ENCODE measurements at places on chromosomes 1 and 21.

DNA sequence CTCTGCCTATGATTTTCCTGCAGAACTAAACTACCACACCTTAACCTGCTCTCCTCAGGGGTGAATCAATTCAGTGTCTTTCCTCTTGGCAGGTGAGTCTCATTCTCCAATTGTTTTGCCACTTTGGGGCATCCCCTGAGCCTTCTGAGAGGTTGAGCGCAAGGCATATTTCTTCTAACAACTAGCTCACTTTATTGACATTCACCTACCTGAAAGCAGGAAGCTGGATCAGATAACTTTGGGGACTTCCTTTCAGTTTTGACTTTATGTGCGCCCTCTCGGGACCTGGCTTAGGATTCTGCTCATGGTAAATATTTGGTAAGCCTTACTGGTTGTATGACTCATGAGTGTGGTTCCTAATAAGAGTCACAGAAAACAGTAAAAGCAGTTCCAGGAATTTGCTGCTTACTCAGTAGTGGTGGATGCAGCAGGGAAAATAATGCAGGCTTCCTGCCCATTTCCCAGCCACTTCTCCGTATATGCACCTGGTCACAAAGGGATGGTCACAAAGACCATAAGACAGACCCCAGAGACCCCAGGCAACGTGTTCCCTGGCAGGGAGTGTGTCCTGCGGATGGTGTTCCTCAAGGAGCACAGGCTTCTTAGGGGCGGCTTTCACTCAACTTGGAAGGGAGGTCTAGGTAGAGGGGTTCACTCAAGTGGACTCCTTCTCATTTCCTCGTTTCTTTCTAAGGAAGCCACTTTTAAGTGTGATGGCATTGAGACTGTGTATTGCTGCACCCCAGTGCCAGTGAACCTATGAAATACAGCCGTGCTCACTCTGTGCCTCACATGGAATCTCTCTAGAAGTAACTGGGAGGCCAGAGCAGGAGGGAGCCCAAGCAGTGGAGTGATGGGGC, 22.0 kb upstream of the BATF3 start:
- peak; percentile 71 for DNase-seq

DNA sequence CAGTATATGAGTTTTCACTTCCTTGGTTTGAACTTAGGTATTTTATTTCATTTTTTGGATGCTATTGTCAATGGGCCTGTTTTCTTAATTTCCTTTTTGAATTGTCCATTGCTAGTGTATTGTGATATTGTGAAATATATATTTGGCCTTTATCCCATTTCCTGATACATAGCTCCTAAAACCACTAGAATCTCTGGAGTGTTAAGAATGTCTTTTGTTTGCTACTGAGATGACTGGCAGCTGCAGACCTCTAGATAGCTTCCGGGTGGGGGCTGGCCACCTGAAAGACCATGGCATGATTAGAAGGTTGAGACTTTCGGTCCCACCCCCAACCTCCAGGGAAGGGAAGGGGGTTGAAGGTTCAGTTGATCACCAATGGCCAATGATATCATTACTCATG, 245.4 kb downstream of the KCNJ6 start:
- peak; percentile 77 for DNase-seq

GRCh38 chr1:235951661-235952060, 85.0 kb upstream of the LYST start:
- no peak for DNase-seq

DNA sequence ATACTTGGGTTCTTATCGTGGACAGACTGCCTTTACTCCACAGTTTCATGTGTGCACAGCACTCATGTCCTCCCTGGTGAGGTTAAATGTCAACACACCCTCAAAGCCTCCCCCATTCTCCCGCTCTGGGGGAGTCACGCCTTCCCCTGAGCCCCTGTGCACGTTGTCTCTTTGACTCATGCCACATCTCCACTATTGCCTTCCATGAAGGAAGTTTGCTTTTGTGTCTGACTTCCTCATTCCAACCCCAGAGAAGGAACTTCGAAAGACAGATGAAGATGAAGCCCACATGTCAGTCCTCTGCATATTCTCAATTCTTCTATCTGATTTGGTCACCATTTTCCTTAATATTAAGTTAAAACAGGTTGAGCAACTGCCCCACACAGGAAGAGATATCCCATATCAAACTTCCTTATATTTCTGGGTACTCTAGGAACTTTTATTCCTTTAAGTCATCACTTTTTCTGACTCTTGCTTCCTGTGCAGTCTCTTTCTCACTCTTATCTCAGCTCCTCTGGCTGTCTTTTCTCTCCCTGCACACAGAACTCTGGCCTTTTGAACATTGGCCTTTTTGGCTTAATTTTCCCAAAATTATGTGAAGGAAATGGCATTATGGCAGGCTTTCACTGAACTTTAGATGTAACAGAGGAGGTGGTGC, 41.5 kb downstream of the C4BPA start:
- no peak for DNase-seq

GRCh38 chr21:37435120-37435519, 68.5 kb downstream of the DYRK1A start:
- DNase-seq: peak; percentile 92

- DNase-seq: no peak
These were observed 17.5 kb upstream of the ETV3 start for GRCh38 chr1:157155658-157156057.

DNA sequence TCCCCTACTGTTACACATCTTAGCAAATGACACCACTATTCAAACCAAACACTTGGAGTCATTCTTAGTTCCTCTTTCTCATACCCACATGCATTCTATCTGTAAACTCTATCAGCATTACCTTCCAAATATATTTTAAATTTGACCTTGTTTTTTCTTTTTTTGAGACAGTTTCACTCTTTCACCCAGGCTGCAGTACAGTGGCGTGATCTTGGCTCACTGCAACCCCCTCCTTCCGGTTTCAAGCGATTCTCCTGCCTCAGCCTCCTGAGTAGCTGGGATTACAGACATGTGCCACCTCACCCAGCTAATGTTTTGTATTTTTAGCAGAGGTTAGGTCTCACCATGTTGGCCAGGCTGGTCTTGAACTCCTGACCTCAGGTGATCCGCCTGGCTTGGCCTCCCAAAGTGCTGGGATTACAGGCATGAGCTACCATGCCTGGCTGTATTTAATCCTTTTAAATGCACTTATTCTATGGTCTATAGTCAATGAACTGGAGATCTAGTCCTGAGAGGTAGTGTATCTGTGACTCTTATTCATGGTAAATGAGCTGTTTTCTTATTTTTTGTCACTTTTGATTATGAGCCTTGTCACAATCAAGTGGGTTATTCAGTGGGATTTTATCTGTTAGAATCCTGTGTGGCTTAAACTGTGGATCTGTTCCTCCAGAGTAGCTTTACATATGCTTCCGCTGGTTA, 73.1 kb downstream of the GATAD2B start:
- DNase-seq: no peak

DNA sequence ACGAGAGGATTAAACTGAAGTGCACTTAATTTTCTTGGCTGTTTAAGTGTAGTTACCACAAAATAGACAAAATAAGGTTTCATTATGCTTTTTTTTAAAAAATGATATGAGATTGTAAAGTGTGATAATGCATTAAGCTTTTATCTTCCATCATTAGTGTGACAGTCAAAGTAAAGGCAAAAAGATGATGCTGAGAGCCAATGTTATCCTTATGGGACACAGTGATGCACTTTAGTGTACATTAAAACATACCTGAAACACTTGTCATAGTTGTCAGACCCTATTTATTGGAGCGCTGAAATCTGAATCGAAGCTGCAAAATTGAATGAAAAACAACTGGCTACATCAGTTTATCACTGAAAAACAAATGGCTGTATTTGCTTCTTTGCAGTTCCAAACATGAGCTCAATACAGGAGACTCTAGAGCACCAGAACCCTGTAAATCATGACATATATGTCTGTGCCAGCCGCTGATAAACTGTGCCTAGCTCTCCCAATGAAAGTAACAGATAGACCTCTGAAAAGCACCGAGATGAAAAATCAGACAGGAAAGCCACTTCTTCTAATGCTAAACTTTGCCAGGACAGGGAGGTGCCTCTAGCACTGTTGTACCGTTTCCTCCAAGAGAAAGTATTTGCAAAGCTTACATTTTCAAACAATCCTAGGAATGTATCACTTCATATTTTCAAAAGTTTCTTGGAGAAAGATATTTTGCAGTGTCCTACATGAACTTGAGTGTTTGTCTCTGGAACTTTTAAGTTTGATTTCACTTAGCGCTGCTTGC, 120.7 kb upstream of the TMPRSS15 start:
- no peak for DNase-seq

DNA sequence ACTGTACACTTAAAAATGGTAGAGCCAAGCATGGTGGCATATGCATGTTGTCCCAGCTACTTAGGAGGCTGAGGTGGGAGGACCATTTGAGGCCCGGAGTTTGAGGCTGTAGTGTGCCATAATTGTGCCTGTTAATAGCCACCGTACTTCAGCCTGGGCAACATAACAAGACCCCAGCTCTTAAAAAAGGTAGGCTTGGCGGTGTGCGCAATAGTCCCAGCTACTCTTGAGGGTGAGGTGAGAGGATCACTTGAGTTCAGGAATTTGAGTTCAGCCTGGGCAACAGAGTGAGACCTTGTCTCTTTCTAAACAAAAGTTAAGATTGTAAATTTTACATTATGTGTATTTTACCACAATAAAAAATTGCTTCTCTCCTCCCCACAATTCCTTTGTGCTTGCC, 19.7 kb downstream of the FNBP1L start:
- no peak for DNase-seq

GRCh38 chr1:198273748-198274295, 117.0 kb downstream of the NEK7 start:
- no peak for DNase-seq

- no peak for DNase-seq
These were observed 16.7 kb downstream of the CELA2B start for GRCh38 chr1:15492596-15492995.

- DNase-seq: peak; percentile 32
These were observed 28.3 kb upstream of the PKN2 start for GRCh38 chr1:88655685-88656299.

DNA sequence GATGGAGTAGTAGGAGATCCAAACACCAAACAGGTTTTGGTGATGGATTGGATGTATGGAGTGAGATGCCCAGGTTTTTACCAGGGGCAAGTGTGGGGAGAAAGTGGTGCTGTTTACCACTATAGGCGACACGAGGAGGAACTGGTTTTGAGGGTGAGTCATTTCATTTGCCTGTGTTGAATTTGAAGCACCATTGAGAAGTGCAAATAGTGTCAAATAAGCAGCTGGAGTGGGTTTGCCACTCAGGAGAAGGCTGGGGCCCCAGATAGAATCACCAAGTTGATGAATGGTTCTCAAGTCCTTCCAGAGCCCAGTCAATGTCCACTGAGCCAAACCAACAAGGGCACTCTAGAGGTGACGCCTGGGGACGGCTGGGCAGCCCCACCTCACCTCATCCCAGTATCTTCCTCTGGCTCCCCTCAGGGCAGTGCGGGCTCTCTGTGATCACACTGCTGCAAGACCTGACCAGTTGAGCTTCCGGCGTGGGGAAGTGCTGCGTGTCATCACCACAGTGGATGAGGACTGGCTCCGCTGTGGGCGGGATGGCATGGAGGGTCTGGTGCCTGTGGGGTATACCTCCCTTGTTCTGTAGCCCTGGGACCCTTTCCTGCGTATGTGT, 9.4 kb downstream of the RUSC1 start:
- peak; percentile 13 for DNase-seq

GRCh38 chr1:200872446-200873115, at the start of gene GPR25:
Gene GPR25, plus strand, starts transcription at chr1:200872981. Its CDS starts 57 bp downstream, at chr1:200873038.
- DNase-seq: no peak

- peak; percentile 83 for DNase-seq
These were observed at the start of gene ZBTB18 for GRCh38 chr1:244050835-244051444. Gene ZBTB18, plus strand, starts transcription at chr1:244051283. Its CDS starts 149 bp downstream, at chr1:244051432.

GRCh38 chr1:56827711-56828110, 8.5 kb upstream of the FYB2 start:
- DNase-seq: no peak

- DNase-seq: no peak
These were observed 477.5 kb upstream of the DAB1 start for GRCh38 chr1:57901208-57901919.

- no peak for DNase-seq
These were observed 485.9 kb downstream of the USP25 start for GRCh38 chr21:16215663-16216183.

DNA sequence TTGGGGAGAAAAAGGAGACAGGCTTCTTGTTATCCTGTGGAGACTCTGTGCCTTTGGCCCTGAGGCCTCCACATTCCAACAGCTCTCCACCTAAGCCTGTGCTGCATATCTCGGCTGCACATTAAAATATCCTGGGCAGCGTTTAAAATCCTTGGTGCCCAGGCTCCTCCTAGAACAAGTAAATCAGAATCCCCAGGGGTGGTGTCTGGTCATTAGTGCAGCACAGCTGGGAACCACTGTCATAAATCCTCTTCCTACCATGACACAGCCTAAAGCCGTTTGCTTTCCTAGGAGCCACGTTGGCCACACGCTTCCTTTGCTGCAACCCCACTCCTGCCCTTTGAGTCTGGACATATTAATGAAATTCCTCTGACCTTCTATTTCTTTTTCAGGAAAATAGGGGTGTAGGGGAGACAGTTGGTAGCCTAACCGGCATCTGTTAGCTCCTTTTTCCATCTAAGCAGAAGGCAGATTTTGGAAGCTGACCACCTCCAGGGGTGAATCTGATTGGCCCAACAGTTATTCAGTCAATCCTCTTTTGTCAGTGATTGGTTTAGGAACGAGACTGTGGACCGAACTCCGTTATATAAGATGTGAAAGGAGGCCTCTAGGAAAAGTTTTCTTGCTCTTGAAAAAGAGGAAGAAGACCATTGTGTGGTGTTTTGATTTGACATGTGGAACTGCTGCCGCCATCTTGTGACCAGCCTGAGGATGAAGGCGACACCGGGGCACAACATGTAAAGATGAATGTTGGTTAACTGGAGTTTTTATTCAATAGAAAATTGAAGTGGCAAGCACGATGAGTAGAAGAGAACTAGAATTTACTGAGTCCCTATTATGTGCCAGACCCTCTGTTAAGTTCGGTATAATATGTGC, 41.9 kb downstream of the JUN start:
- no peak for DNase-seq

GRCh38 chr1:101548376-101548775, 311.6 kb downstream of the S1PR1 start:
- DNase-seq: no peak

- DNase-seq: no peak
These were observed 533 bp upstream of the RGL1 start for GRCh38 chr1:183804387-183804786.

- DNase-seq: peak; percentile 91
These were observed 46.9 kb downstream of the DOP1B start for GRCh38 chr21:36203603-36203889.

GRCh38 chr1:167360120-167360519, 139.4 kb downstream of the POU2F1 start:
- peak; percentile 54 for DNase-seq

DNA sequence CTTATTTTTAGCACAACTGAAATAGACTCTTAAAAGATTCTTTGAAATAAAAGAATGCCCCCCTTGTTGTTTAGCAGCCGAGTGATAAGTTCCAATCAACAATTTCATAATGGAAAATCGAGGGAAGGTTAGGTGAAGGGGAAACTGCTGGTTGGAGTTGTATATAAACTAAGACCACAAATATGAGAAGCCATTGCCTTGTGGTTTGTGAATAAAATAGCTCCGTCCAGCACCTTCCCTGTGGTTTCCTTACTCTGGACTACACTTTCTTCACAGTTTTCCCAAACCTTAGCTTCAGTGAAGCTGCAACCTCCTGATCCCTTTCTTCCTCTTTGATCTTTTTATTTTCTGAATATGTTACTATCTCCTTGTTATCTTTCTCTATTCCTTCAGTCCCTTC, 6.7 kb upstream of the RAB3GAP2 start:
- peak; percentile 64 for DNase-seq

GRCh38 chr1:2368053-2368744, 23.2 kb downstream of the MORN1 start:
- DNase-seq: no peak

GRCh38 chr21:43367296-43367695, 59.6 kb downstream of the SIK1 start:
- no peak for DNase-seq
